ENCODE measurements at places on chromosomes 5 and 9.

DNA sequence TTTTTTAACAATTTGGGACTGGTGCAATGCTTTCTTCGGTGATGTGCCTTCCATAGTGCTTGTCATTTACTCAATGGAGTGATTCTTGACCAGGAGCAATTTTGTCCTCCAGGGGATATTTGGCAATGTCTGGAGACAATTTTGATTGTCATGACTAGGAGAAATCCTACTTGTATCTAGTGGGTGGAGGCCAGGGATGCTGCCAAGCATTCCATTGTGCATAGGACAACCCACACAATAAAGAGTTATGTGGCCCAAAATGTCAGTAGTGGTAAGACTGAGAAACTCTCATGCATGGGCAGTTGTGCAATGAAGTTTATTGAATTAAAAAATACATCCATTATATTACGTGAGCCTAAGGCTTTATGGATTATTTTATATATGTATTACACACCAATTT is 70.5 kb downstream of the FOCAD start:
- DNase-seq: no peak

GRCh38 chr5:151825445-151825844 is 53.7 kb downstream of the G3BP1 start:
- DNase-seq: peak; percentile 71

GRCh38 chr5:57119031-57119430 is 54.8 kb upstream of the GPBP1 start:
- no peak for DNase-seq

GRCh38 chr5:144198386-144198785 is 27.7 kb downstream of the KCTD16 start:
- DNase-seq: no peak

DNA sequence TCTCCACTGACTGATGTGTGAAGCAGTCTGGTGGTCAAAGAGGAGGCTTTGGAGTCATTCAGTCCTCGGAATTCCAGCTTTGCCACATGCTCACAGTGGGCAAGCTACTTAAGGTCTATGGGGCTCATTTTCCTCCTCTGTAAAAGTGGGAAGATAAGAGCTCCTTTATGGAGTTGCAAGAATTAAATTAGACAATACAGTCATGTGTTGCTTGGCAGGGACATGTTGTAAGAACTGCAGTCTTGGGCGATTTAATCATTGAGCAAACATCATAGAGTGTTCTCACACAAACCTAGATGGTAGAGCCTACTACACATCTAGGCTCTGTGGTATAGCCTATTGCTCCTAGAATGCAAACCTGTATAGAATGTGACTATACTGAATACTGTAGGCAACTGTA is 253.9 kb downstream of the SH3GL2 start:
- DNase-seq: no peak

DNA sequence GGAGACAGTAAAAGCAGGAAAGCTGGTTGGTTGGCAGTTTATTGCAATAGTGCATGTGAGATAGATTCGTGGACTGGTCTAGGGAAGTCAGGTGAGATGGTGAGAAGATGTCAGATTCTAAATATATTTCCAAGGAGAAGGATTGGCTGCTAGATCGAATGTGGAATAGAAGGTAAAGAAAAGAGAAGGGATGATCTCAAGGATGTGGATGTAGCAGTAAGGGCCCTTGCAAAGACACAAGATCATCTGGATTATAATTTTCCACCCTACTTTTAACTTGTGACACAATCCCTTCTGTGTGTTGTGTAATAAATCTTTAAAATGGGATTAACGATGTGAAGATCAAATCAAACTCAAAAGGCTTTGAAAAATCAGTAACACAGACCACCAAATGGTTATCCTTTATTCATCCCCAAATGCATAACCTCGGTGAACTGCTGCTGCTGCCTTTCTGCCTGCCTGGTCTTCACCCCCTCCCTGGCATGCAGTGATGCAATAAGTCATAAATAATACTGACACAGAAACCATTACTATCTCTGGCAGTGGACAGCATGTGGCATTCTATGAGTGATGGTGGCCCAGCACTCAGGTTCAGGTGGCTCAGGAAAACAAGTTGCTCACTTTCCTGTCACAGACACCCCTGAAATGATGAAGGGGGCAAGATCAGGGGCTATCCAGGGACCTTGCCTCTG is 178.4 kb downstream of the FAM114A2 start:
- DNase-seq: no peak

DNA sequence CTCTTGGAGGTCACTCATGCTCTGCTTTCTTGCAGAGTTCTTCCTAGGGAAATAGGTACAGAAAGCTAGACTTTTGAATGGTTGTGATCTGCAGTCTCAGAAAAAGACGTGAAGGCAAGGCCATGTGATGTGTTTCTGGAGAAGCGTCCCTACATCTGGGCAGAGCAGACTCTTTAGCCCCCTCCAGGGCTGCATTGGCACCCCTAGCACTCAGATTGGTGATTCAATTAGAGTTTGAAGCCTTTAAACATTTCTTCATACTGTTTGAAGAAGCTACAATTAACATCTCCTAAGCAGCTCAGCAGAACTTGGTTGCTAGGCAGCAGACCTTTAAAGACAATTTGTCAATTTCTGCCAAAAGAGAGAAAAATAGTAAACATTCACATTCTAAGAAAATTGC is 21.6 kb downstream of the JADE2 start:
- DNase-seq: no peak

GRCh38 chr9:137502008-137502911 is 43.1 kb upstream of the NSMF start:
- DNase-seq: no peak

GRCh38 chr5:62315376-62316175 is 9.6 kb downstream of the KIF2A start:
- no peak for DNase-seq

GRCh38 chr5:173114536-173114935 is 29.8 kb upstream of the BNIP1 start:
- no peak for DNase-seq

- DNase-seq: no peak
These were observed 24.3 kb downstream of the ABCA1 start for GRCh38 chr9:104903609-104904008.

- DNase-seq: no peak
These were observed 302.7 kb upstream of the RGMB start for GRCh38 chr5:98470747-98471146.

DNA sequence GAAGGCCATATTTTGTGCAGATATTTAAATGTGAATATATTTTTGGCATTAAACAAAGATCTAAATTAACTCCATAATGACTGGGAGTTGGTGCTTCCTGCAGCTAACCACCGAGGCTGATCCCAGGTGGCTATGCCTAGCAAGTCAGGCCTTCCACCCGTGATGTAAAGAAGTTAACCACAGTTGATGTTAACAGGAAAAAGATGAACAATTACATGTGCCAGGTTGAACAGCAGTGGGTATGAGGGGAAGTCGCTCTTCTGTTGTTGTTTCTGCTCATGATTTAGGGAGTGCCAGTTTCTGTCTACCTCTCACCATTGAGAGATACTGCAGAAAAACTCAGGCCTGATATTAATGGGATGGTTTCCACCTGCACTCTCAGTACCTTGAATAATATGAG is 334.3 kb downstream of the EBF1 start:
- no peak for DNase-seq

DNA sequence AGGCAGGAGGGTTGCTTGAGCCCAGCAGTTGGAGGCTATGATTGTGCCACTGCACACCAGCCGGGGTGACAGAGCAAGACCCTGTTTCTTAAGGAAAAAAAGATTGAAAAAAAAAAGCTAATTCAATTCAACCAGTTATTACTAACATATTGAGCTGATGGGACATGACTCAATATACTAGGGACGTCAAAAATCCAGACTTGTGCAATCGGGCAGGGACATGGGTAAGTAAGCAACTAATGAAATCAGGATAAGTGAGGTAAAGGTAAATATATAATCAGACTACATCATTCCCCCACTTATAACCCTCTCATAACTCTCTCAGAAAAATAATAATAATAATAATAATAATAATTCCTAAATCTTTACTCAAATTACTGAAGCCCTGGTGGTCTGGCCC is 975 bp upstream of the HAVCR1 start:
- no peak for DNase-seq

GRCh38 chr5:73303148-73304079 is 130.4 kb downstream of the TMEM174 start:
- peak; percentile 31 for DNase-seq

- DNase-seq: no peak
These were observed 126.9 kb upstream of the MAP3K1 start for GRCh38 chr5:56688402-56688801.

- no peak for DNase-seq
These were observed 10.2 kb downstream of the HAND1 start for GRCh38 chr5:154467655-154468354.

DNA sequence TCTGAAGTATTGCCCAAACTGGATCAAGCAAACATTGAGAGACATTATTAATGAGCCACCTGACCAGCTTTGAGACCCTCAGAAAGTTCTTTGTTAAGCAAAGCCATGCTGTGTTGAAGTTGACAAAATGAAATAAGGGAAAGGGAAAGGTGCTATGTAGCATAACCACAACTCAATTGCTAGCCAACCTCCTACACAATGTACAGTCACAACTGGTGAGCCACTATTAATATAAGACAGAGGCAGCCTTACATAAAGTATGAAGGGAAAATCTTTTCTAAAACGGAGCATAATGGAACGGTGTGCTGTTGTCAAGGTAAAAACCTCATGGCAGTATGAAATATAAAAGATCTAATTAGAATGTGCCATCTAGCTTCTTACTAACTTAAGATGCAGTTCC is 375.8 kb upstream of the ST8SIA4 start:
- DNase-seq: no peak

GRCh38 chr5:74864823-74865222 is 1.4 kb downstream of the FAM169A start:
- no peak for DNase-seq

DNA sequence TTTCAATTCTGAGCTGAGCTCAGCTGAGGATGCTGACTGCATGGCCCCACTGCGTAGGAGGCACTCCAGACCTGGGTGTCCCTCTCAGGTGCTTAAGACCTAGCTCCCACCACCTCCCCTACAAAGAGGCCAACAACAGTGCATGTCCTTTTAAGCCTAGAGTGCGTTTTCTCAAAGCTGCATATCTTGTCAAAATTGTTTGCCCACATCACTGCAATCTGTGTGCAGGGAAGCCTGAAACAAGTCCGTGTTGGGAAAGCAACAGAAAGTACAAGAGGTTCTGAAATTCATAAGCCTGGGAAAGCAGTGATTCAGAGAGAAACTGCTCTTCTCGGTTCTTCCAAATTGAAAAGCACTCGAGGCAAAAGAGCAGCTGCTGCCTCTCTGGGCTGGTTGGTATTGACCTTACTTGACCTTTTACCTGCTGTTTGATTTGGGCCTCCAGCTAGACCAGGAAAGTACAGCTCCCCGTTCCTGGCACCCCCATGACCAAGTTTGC is 238.4 kb downstream of the NR2F1-AS1 start:
- DNase-seq: no peak

DNA sequence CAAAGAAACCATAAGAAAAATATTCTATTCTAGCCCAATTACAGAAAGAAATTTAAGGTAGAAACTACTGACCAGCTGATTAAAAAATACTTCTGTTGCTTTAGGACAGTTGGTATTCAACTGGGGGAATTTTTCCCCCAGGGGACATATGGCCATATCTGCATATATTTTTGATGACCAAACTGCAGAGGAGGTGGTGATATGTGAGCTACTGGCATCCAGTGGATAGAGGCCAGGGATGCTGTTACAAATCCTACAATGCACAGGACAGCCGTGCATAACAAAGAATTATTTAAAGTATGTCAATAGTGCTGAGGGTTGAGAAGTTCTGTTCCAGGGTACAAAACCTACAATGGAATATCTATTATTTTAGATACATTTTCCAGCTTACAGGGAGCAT is 24.0 kb downstream of the ZFR start:
- no peak for DNase-seq

- DNase-seq: no peak
These were observed 76.2 kb downstream of the SH3TC2 start for GRCh38 chr5:148986636-148987035.

DNA sequence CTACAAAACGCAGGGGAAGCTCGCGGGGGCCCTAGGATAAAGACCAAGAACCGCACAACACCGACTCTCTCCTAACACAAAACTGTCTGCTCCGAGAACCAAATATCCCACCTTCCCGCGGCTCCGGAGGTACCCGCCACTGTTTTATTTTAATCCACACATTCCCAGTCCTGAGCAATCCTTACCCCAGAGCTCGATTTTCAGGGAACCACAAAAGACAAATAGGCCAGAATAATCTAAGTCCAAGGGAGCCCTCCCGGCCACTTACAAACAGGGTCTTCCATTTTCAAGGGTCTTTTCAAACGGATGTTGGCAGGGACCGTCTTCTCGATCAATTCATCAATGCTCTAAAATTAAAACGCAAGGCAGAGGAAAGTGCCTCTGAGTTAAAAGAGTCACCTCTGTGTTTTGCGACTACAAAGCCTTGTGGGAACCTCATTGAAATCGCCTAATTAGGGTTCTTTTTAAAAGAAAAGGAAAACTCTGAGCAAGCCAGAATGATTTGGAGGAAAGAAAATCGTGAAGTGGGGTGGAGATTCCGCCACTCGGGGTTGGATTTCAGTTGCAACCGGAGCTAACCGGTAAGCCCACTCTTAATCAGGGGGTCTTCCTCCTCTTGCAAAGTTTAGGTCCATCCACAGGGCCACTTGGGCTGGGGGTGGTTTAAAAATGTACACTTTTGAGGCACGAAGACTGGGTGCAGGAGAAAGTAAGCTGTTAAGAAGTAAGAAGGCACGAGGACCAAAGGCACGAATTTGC is 1.0 kb downstream of the GLDC start:
- DNase-seq: no peak

- no peak for DNase-seq
These were observed 40.2 kb downstream of the RXRA start for GRCh38 chr9:134366223-134367031.

- DNase-seq: no peak
These were observed 672 bp upstream of the ITGA2 start for GRCh38 chr5:52988335-52989024.

DNA sequence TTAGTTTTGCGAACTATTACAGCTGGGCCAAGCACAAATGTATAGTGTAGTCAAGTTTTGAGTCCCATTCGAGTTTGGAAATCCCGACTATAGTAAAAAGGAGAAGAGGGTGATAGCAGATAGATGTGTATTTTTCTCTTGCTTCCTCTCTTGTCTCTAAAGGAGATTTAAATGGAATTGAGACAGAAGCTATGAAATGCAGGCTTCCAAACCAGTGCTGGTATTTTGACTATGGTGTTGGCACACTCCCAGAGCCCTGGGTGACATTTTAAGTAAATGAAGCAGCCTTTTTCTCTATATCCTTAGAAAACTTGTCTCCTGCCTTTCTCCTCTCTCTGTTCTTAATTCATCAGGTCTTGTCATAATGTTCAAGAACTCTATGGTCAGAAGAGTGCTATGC is 17.7 kb upstream of the AUH start:
- DNase-seq: no peak

DNA sequence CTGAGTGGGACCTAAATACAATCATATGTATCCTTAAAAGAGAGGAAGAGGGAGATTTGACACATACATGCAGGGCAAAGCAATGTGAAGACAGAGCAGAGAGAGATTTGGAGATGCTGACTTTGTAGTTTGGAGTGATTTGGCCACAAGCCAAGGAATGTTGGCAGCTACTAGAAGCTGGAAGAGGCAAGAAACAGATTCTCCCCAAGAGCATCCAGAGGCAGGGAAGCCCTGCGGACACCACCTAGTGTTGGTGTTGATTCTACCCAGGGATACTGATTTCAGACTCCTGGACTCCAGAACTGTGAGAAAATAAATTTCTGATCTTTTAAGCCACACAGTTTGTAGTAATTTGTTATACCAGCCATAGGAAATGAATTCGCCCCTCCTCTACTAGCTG is 64.9 kb upstream of the OSMR start:
- DNase-seq: no peak

All from neuronal stem cell (in vitro differentiated cells).